Activated CD8-positive, alpha-beta memory T cell treated with anti-CD3 and anti-CD28 coated beads, Interleukin-2, amount 10 ng/mL, durations not matched to agents 7 days and 5 days (primary cell): ENCODE measurements at places on chromosomes 6 and 20. TPM values are rescaled to one million over a fixed set of nuclear protein-coding genes. Genes with fewer than 3 reads are reported as not detected.

The KCNQ5 gene
- total RNA-seq: 7.8 TPM

The MED23 gene
- total RNA-seq: 33.1 TPM

- no peaks in the 10 kb centered on the region for H3K4me1 ChIP-seq
- H3K27me3 ChIP-seq: no peaks in the 10 kb centered on the region
- H3K27ac ChIP-seq: no peak overlapping the region
- no peaks in the 10 kb centered on the region for H3K36me3 ChIP-seq
- H3K4me3 ChIP-seq: no peak overlapping the region
- DNase-seq: no peak
These were observed 61.5 kb upstream of the FKBP1C start for GRCh38 chr6:63149730-63150129.

GRCh38 chr6:121984956-121985355 lies 414.5 kb upstream of the HSF2 start:
- no peaks in the 10 kb centered on the region for H3K36me3 ChIP-seq
- DNase-seq: no peak
- no peaks in the 10 kb centered on the region for H3K27me3 ChIP-seq
- no peaks in the 10 kb centered on the region for H3K4me1 ChIP-seq
- no peak overlapping the region for H3K4me3 ChIP-seq

DNA sequence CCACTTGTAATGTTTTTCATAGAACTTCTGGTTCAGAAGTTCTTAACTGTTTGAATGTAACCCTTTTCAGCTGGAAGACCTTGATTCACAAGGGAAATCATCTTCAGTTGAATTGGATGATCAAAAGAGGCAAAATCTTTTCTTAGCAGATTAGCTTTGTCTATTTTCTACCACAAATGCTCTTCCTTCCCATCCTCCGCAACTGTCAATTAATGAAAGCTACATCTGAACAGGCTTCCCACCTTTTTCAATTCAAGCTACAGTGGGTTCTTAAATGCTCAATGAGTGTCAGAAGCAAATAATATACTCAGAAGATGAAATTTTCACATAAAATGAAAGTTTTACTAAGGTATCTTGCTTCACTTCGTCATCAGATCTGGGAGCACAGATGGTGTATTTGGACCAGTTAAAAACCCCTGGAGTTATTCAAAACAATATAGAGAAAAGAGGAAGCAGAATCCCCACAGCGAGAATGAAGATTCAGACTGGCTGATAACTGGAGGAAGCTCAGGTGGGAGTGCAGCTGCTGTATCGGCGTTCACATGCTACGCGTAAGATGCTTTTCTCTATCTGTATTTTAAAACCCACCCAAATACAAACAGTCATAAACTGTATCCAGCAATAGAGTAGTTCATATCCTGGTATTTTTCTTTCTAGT lies 19.4 kb downstream of the QRSL1 start:
- no peak overlapping the region for H3K27ac ChIP-seq
- no peak overlapping the region for H3K4me3 ChIP-seq
- H3K4me1 ChIP-seq: no peaks in the 10 kb centered on the region
- no peaks in the 10 kb centered on the region for H3K27me3 ChIP-seq
- peaks cover 42% of the 10 kb centered on the region for H3K36me3 ChIP-seq
- no peak for DNase-seq

The PXDC1 gene
- total RNA-seq: 0.47 TPM

DNA sequence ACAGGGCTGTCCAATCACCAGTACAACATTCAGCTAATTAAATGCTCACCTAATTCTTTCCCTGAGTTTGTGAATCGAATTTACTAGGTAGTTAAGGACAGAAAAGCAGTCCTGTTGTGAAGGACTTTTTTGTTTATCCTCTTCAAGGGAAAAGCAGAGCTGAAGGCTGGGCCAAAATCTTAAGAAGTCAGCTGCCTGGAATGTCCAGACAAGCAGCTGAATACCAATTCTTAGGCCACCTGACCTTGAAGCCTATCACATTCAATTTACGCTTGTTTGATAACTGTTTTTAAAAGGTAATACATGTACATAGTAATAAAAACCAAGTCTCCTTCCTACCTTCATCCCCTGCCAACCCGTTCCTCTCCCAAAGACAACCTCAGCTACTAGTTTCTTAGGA lies 56.4 kb downstream of the UQCC1 start:
- no peak overlapping the region for H3K4me3 ChIP-seq
- H3K27ac ChIP-seq: no peak overlapping the region
- DNase-seq: no peak
- H3K36me3 ChIP-seq: peaks cover 11% of the 10 kb centered on the region
- H3K27me3 ChIP-seq: no peaks in the 10 kb centered on the region

DNA sequence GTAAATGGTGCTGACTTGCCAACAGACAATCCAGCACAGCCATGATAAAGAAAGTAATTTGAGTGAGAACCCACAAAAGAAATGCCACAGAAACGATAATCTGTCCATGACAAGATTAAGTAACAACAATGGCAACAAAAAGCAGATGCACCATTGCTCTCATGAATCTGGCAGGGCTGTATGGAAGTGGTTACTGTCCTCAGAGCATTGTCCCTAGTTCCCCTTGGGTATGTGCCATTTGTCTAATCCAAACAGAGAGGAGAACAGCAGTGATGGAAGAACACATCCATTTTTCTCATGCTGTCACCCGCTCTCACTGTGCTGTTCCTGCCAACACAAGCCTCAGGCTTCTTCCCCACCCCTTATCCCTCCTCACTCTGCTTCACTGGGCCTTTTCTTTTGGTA lies 65.8 kb downstream of the REV3L start:
- H3K4me1 ChIP-seq: peaks cover 4% of the 10 kb centered on the region
- H3K27ac ChIP-seq: no peak overlapping the region
